Uterus (tissue), 4 donors: ENCODE measurements at places on chromosomes 7 and 10. TPM values are rescaled to one million over a fixed set of nuclear protein-coding genes. Genes with fewer than 3 reads are reported as not detected.

GRCh38 chr10:101005361-101005760, 5.8 kb downstream of the LZTS2 start:
- no peaks in the 10 kb centered on the region for H3K27me3 ChIP-seq
- no peak overlapping the region for H3K4me3 ChIP-seq
- DNase-seq = no peak
- H3K27ac ChIP-seq = no peak overlapping the region
- peaks cover 6% of the 10 kb centered on the region for H3K4me1 ChIP-seq

GRCh38 chr7:19375976-19376375, 230.8 kb upstream of the FERD3L start:
- no peak overlapping the region for H3K4me3 ChIP-seq
- H3K36me3 ChIP-seq = no peaks in the 10 kb centered on the region
- no peaks in the 10 kb centered on the region for H3K27me3 ChIP-seq
- DNase-seq = no peak
- H3K4me1 ChIP-seq = no peaks in the 10 kb centered on the region

- peak overlapping the region; percentile 85 for H3K27ac ChIP-seq
- no peaks in the 10 kb centered on the region for H3K27me3 ChIP-seq
- peak overlapping the region; percentile 73 for H3K4me3 ChIP-seq
- DNase-seq = peak; percentile 39
These were observed 1.8 kb downstream of the LAMB1 start for GRCh38 chr7:108000875-108001763.

GRCh38 chr7:137538361-137538762, 194.8 kb upstream of the PTN start:
- H3K27me3 ChIP-seq = no peaks in the 10 kb centered on the region
- no peaks in the 10 kb centered on the region for H3K36me3 ChIP-seq
- no peak overlapping the region for H3K4me3 ChIP-seq
- no peaks in the 10 kb centered on the region for H3K4me1 ChIP-seq
- no peak for DNase-seq
- H3K27ac ChIP-seq = no peak overlapping the region

- H3K4me3 ChIP-seq = no peak overlapping the region
- H3K36me3 ChIP-seq = no peaks in the 10 kb centered on the region
- H3K27ac ChIP-seq = no peak overlapping the region
- H3K27me3 ChIP-seq = no peaks in the 10 kb centered on the region
These were observed 79.2 kb downstream of the NKX6-2 start for GRCh38 chr10:132706701-132707100.

GRCh38 chr10:77583527-77583926, 54.1 kb downstream of the KCNMA1 start:
- no peak overlapping the region for H3K27ac ChIP-seq
- no peak for DNase-seq
- H3K36me3 ChIP-seq = no peaks in the 10 kb centered on the region
- H3K4me3 ChIP-seq = no peak overlapping the region
- H3K27me3 ChIP-seq = no peaks in the 10 kb centered on the region

Gene SLC18A3
- total RNA-seq = 0.07 TPM
